NCI-H187 (cell line): ENCODE measurements at places on chromosomes 2 and 18.
A peak's percentile ranks its signal among the peaks of the same experiment; 100 is the strongest.

GRCh38 chr2:52117299-52117698 is 1085.4 kb upstream of the NRXN1 start:
- no peak for DNase-seq

GRCh38 chr18:78801011-78801410 is 178.6 kb upstream of the SALL3 start:
- no peak for DNase-seq

DNA sequence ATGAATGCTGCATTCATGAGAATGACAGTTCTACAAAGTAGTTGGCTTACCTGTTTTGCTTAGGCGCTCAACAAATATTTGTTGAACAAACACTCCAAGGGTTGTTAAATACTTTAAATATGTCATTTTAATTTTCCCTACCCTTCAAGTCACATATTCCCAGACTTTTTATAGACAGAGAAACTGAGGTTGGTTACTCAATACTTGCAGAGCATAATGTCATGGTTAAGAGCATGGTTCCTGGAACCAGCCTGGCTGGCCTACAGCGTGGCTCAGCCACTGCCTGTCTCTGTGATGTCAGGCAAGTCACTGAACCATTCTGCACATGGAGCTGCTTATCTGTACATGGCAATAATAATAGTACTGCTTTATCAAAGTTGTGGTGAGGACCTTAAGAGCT is 120.0 kb upstream of the STK17B start:
- DNase-seq = no peak

- no peak for DNase-seq
Observed at GRCh38 chr2:237196866-237197618, 111.4 kb downstream of the COPS8 start.

- no peak for DNase-seq
Observed at GRCh38 chr2:95359501-95359930, 43.0 kb upstream of the FAHD2A start.

DNA sequence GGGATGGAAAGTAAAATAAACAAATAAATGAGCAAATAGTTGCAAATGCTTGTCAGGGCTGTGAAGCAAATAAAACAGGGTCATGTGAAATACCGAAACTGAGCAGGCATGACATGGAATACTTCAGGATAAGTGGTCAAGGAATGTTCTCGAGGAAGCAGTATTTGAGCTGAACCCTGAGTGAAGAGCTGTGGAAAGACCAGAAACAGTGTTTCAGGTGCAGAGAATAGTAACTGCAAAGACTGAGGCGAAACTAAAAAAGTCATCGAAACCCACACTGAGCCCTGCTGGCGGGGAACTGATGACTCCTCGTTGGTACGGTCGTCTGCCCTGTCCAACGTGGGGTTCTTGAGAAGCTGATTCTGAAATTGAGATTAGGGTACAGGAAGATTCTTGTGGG is 27.2 kb upstream of the MYCN start:
- no peak for DNase-seq

GRCh38 chr2:100208141-100208770 is 65.9 kb upstream of the AFF3 start:
- DNase-seq = no peak

GRCh38 chr2:30936977-30937376 is 129.7 kb upstream of the CAPN13 start:
- no peak for DNase-seq

DNA sequence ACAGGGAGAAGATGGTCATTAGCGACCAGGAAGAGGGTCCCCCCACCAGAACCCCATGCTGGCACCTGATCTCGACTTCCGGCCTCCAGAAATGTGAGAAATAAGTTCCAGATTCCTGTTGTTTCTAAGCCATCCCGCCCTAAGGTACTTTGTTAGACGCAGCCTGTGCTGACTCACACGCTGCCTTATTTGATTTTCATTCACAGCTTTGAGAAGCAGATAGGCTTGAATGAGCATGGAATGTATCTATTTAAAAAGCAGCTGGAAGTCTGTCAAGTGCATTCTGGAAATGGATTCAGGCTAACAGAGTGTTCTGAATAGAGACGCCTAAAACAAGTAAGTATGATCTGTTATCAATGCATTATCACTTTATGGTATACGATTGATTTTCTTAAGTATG is 8.3 kb upstream of the IL1R2 start:
- no peak for DNase-seq

DNA sequence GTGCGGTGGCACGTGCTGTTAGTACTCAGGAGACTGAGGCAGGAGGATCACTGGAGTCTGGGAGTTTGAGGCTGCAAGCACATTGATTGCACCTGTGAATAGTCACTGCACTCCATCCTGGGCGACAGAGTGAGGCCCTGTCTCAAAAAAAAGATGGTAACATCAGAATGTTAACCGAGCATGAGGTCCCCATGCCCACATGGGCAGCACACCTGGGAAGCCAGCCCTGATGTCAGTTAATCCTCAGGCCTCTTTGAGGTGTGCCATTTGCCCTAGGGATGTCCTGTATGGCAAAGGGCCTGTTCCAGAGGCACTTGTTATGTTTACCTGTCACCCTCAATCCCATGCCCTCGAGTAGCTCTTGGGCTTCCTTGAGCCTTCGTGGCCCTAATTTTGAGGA is 16.6 kb downstream of the RBFA start:
- no peak for DNase-seq

GRCh38 chr2:224569654-224570053 is 15.5 kb downstream of the CUL3 start:
- DNase-seq = no peak

- no peak for DNase-seq
Observed at GRCh38 chr2:99998651-99999320, 143.6 kb downstream of the AFF3 start.

GRCh38 chr2:19689646-19690168 is 212.1 kb downstream of the TTC32 start:
- no peak for DNase-seq

DNA sequence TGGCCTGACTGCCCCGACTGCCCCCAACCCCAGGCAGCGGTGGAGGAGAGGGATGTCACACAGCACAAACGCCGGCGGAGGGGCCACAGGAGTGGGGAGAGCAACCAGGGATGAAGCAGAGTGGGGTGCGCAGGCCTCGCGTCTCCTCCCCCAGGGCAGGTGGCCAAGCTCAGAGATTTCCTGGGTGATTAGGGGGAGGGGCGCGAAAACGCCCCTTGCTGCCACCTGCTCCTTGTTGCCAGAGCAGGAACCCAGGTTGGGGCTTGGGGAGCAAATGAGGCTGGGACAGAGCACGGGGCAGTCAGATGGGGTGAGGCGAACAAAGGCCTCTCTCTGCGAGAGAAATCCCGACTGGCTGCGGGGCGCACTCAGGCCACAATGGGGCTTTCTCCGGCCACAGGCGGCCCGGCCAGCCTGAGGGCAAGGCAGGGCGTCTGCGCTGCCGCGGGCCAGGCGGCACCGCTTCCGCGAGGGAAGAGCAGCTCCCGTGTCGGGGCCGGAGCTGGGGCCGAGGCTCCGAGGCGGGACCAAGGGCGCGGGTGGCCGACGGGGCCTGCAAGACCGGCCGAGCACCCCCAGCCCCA is 11.5 kb downstream of the TEX44 start:
- DNase-seq = no peak

GRCh38 chr18:32683044-32683443 is 89.8 kb downstream of the KLHL14 start:
- no peak for DNase-seq

DNA sequence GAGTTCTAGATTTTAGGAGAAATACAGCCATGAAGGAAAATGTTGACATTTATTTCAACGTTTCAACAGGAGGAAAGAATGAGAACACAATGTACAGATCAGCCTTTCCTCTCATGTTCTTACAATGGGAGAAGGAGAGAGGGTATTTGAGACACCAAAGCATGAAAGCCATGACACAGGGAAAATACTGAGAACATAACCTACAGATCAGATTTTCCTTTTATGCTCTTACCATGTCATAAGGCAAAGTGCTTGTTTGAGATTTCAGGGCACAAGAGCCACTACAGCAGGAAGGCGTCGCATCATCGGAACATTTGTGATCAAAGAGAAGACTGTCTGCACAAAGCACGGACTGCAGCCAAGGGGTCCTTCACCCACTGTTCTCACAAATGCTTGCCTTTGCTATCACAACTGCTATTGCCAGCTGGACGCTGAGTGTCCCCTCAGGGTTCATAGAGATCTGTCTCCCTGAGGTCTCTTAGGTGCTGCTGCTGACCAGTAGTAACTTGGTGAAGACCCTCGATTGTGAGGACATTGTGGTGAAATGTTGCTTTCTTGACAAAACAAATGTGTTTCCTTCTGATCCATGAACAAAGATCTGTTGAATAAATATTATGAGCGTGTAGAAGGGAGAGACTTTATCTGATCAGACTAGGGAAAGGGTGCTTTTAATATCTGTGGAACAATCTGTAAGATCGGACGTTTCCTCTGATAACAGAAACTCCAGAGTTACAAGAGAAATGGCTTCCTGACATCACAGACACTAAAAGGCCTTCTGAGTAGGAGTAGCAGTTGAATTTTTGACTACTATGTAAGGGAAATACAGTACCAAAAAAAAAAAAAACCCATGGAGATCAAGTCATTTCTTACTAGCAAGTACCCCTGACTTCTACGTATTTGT is 6.4 kb upstream of the IL1RL1 start:
- no peak for DNase-seq

GRCh38 chr2:239930378-239930777 is 94.8 kb downstream of the NDUFA10 start:
- DNase-seq = no peak

- no peak for DNase-seq
Observed at GRCh38 chr2:102033750-102034682, 42.3 kb downstream of the IL1R2 start.

- no peak for DNase-seq
Observed at GRCh38 chr2:185796758-185797157, 58.2 kb downstream of the FSIP2 start.

DNA sequence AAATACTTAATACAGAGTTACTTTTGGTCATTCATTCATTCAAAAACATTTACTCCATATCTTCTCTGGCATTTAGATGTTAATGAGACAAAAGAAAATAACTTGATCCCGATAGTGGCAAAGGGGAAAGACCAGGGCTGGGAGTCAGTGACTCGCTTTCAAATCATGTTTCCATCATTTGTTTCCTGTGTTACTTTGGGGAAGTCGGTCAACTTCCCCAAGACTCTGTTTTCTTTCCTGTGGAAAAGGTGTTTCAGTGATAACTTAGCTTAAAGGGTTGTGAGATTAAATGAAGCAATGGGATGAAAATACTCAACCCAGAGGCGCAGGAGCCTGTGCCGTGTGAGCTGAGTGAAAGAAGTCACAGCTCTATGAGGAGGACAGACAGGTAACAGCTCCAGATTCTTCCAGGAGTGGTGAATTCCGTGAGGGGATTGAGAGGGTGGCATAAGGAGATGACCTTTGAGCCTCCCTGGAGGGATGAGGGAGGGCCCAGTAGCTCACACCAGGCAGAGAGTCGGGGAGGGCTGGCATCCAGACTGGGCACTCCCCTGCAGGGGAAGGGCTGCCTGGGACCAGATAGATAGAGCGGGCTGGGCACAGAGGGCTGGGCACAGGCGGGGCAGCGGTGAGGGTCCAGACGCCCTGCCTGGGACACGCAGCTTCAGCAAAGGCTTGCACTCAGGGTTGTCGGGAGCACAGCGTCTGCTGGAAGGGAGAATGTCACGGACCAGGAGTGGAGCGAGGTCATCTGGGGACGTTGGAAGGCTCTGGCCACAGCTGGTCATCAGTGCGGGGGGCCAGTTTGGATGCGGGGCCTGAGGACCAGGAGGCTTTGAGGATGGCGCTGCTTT is 70.1 kb downstream of the TSHZ1 start:
- no peak for DNase-seq

- DNase-seq = no peak
Observed at GRCh38 chr18:79760881-79761280, 36.9 kb upstream of the KCNG2 start.

DNA sequence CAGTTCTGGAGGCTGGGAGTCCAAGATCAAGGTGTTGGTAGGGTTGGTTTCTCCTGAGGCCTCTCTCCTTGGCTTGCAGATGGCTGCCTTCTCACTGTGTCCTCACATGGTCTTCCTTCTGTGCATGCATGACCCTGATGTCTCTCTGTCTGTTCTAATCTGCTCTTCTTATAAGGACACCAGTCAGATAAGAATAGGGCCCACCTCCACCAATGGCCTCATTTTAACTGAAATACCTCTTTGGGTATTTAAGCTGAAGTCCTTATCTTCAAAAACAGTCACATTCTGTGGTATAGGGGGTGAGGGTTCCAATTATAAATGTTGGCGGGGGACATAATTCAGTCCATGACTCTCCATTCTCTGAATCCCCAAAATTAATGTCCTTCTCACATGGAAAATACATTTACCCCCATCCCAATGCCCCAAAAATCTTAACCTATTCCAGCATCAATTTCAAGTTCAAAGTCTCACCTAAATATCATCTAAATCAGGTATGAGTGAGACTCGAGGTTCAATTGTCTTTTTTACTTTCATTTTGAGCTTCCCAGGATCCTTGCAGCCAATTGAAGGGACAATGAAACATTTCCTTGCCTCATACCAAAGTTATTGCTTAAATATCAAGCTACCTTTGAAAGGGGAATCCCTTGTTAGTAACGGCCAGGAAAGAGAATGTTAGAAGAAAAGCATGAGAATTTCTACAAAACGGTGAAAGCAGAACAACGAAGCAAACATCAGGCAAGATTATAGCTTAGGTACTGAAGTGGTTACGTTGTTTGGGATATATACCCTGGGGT is 20.6 kb upstream of the CNOT11 start:
- DNase-seq = no peak

DNA sequence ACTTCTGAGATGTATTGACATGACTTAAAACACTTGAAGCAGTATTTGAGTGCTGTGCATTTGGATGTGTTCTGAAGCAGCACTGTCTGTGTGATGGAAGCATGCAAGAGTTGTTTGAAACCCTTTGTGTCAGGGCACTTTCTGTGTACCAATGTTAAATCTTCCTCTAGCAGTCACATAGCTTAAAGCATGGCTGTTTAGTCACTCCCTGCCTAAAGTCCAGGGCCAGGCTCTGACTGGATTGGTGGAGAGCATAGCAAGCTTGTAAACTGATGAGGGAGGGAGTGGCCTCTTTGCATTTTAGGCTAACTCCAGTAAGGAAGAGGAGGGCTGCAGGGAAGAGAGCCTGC is 73.5 kb downstream of the MYO1B start:
- no peak for DNase-seq

DNA sequence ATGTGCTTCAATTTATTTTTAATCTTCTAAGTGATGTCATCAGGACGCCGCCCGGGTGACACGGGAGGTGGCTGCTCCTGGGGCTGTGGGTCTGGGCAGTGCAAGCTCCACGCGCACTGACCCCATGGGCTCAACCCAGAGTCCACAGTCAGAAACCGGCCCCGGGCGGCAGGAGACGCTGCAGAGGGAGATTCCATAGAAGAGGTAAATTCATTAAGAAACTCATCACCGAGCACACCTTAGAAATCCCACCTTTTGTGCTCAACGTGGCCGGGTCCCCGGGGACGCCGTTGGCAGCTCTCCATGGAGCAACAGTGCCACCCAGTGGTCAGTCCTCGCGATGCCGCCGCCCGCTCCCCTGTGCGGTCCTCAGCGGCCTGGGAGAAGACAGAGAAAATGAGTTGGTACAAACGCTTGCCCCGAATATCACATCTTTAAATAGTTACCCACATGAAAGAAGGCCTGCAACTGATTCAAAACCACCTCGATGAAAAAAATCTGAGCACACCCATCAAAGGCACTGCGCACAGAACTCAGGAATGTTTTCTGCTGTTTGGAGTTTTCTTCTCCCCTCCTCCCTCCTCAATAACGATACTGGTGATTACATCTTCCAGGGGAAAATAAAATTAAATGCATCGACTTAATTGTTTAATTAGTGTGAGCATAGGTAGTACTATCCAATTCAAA is 92.6 kb downstream of the CMPK2 start:
- peak; percentile 63 for DNase-seq
